ENCODE measurements at places on chromosomes 2 and 18.

DNA sequence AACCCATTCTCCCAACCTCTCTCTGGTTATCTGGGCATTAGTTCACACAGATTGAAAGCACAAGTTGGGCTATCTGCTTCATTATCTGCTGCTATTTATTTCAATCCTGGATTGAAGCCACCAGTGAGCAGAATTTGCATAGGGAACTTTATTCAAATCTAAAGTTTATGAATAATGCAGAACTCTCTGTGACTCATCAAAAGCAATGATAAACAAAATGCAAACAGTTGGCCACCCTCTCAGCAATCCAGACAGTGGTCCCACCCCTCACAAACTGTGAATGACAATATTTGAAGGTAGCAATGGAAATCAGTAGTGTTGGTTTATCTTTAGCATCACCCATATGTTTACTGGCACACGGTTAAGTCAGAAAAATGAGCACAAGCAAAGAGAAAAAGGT is 106.8 kb upstream of the TMEM178A start:
- no peak for DNase-seq

GRCh38 chr18:78113136-78113939 is 863.7 kb downstream of the GALR1 start:
- no peak for DNase-seq

DNA sequence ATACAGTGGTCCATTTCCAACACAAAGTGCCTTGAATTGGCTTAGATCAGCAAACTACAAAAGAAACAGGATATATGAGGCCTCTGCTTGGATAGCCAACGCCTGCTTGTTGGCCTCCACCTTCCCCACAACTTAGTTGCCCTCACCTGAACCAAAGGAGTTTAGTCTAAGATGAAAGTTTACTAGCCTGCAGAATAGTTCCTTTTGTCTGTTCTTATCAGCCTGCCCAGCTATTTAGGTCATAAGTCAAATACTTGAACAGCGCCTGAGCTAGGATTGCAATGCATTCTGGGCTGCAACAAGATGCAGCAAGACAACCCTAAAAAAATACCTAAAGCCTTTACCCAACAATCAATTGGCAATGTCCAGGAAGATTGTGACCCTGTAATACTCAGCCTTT is 13.1 kb upstream of the EPG5 start:
- DNase-seq: no peak

DNA sequence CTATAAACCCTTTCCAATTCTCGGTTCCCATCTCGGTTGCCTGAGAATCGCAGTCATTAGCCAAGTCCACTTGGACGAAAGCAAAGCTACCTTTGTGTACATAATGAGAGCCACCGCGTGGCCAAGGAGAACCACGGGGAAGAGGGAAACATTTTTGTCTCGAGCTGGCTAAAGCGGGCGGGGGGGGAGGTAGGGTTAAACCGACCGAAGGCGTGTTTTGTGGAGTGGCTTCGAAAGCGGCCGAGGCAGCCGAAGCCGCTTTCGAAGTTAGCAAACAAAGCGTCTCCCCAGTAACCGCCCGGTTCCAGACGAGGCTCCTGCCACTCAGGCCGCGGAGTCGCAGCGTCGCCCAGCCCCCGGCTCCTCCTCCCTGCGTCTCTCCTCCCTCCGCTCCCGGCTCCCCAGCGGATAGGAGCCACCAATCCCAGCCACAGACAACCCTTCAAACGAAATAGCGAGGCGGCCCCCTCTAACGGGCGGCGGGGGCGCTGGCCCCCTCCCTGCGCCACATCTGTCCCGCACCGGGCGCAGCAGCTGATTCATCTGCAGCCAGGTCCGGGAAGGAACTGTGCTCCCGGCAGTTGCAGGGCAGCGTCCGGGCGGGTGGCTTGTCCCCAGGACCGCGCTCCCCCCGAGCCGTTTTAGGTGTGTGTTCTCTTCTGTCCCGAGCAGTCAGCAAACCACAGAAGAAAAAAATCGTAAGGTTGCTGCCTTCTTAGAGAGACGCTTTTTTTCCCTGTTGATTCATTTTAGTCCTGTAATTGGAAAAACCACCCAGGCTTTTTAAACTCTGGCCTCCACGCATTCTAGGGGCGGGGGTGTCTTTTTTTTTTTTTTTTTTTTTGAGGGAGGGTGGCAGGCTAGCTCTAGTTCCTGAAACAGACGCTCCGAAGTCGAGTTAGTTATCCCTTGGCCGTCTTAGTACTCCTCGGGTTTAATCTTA is 1.8 kb upstream of the TGIF1 start:
- DNase-seq: peak; percentile 99

DNA sequence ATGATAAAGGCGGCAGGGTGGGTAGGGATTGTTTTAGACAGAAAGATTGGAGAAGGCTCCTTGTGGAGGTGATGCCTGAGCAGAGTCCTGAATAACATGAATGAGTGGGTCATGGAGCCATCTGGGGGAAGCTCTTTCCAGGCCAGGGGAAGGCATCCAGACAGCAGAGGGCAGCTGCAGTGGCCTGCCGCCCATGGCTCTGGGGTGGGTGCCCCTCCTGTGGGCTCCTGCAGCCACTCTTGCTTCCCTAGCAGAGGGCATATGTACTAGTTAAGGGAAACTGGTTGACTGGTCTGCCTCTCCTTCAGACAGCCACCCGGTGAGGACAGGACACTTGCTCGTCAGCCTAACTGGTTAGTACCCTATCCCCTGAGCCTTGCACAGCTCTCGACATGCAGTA is 46.5 kb upstream of the SLC1A4 start:
- no peak for DNase-seq

DNA sequence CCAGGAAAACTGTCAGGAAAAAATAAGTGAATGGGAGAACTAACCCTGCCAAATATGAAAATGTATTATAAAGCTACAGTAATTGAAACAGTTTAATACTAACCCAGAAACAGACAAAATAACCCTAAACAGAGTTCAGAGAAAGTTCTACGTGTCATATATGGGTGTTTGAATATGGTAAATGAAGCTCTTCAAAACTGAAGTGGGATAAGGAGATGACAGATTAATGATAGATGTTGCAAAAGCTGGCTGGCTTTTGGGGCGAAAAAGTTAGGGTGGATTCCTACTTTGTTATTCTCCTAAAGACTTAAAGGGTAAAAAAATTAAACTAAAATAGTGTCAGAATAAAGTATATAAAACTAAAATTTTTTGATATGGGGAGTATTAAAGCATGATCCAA is 101.8 kb upstream of the ARL5A start:
- no peak for DNase-seq

DNA sequence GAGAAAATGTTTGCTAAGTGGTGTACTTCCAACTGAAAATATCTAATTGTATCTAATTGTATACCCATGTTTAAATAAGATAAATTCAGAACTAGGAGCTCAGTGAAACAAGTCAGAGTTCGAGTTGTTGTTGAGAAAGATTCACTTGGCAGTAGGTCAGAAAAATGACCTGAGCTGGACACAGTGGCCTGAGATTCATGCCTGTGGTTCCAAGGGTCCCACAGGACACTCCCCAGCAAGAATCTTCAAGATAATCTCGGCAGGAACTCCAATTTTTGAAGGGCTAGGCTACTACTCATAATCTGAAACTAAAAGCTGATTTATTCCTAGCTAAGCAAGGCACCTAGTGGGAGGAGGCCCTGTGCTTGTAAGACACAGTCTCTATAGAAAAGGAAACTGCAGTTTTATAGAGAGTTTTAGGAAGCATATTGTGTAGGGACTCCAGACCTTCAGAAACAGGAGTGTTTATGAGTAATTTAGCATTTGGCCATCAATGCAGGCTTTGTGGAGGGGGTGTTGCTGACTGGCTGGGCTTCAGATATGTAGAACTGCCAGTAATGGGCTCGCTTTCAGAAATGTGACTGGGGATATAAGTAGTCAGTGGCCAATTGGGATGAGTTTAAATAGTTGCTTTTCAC is 43.2 kb downstream of the SP140 start:
- no peak for DNase-seq

GRCh38 chr18:58698701-58699193 is 27.5 kb downstream of the MALT1 start:
- no peak for DNase-seq

- no peak for DNase-seq
These were observed 254.4 kb upstream of the TANK start for GRCh38 chr2:160905862-160906261.

DNA sequence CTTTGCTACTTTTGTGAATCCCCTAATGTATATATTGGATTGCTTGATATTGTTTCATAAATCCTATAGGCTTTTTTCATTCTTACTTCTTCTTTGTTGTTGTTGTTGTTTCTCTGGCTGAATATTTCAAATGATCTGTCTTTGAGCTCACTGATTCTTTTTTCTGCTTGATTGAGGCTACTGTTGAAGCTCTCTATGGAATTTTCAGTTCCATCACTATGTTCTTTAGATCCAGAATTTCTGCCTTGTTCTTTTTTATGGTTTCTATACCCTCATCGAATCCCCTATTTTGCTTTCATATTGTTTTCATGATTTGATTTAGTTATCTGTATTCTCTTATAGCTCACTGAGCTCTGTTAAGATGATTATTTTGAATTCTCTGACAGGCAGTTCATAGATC is 24.6 kb upstream of the RASGRP3 start:
- DNase-seq: no peak

- DNase-seq: no peak
These were observed 294.9 kb downstream of the FSIP2 start for GRCh38 chr2:186033541-186033940.

DNA sequence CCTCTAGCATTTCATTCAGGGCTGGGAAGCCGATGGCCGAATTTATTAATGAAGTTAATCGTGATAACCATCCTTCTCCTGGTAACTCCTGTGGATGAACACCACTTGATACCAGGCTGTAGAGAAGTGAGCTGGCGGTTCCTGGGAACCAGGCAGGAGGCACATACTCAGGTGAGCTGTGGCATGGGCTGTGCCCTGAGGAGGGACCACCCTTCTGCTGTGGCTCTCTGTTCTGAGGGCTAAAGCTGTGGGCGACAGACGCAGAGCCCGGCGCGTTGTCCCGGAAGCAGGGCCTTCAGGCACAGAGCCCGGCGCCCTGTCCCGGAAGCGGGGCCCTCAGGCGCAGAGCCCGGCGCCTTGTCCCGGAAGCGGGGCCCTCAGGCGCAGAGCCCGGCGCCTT is 462.3 kb upstream of the SALL3 start:
- no peak for DNase-seq

- DNase-seq: no peak
These were observed 114.1 kb downstream of the NDUFA10 start for GRCh38 chr2:239910851-239911640.

GRCh38 chr2:58967736-58968135 is 726.6 kb upstream of the FANCL start:
- no peak for DNase-seq

DNA sequence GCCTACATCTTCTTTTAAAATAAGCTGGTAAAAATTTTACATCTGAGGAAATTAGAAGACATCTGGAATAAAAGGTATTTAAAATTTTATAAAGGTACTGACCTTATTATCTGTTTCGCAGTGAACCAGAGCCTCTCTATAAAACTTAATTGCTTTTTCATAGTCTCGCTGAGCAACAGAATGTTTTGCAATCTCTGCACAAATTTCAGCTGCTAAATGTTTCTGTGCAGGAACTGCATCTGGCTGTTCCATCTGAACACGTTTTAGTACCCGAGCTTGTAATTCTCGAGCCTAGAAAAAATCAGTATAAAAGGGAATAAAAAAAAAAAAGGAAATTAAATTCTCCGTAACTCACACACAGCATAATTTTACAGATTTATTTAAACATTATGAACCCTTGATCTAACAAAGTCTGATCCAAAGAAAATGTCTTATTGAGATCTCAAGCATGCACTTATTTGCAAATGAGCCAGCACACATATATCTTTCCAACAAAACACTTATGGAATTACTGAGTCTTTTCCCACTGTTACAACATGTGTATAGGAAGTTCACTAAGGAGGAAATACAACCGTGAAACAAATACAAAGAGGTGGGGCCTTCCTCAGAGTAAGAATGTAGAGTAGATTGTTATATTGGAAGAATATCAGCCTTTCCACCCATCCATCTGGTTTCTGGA is 51.8 kb downstream of the TTC21B start:
- no peak for DNase-seq

GRCh38 chr2:106193690-106193976 is 468 bp downstream of the UXS1 start:
- DNase-seq: no peak

GRCh38 chr18:35581898-35582641 is 530 bp downstream of the GALNT1 start:
- no peak for DNase-seq

DNA sequence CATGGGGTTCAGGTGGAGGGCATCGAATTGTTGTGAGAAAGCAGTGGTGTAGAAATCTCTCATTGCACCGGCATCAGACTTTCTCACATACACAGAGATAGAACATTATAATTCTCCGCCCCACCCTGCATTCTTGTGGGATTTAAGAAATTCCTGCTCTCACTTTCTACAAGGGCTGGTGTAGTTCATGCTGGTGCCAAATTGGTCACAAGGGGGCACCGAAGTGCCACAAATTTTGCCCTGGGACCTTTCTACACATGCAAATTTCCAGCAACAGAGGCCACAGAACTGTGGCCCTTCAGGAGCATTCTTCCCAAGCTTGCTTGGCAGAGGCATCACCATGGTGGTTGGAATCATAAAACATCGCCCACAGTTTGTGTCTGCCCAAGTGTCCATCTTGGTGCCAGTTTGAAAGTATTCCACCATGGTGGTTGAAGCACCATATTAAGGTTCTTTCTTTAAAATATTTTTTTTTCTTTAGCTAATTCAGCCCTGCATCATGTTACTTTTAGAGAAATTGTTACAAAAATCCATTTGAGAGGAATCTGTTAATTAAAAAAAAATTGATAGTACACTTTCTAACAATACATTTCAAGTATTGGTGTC is 521.2 kb upstream of the FANCL start:
- DNase-seq: peak; percentile 24

- DNase-seq: no peak
These were observed 944.9 kb upstream of the GYPC start for GRCh38 chr2:125711075-125711474.

DNA sequence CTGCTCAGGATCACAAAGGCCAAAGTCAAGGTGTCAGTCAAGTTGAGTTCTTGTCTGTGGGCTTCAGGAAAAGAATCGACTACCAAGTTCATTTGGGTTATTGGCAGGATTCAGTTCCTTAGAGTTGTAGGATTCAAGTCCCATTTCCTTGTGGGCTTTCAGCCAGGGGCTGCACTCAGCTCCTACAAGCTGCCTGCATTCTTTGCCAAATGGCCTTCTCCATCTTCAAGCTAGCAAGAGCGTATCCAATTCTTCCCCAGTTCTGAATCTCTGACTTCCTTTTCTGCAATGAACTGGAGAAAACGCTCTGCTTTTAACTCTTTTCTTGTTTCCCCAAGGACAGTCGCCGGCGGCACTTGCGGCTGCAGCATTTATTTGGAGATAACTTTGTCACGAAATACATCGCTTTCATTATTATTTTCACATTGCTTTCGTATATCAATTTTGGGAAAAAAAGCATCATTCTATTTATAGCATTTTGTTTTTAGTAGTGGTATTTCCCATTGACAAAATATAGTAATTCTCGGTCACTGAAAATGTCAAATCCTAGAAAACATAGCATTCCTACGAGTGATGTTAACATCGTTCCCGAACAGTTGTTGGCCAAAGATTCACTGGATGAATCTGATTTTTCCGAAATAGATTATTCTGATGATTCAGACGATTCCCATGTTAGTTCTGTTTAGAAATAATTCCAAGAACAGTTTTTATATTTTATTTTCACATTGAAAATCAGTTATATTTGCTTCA is 59.6 kb upstream of the SERPINE2 start:
- DNase-seq: no peak

GRCh38 chr2:20025065-20025786 is 12.8 kb upstream of the MATN3 start:
- no peak for DNase-seq

- DNase-seq: peak; percentile 80
These were observed 283.0 kb downstream of the RND3 start for GRCh38 chr2:150204451-150204850.

Data from fibroblast of gingiva (primary cell).